GM23248 (cell line): ENCODE measurements at places on chromosomes 2 and 18. TPM values are rescaled to one million over a fixed set of nuclear protein-coding genes. Genes with fewer than 3 reads are reported as not detected.

GRCh38 chr2:206728277-206729199 lies 10.3 kb upstream of the DYTN start:
- DNase-seq: peak; percentile 56

- peak; percentile 26 for DNase-seq
These were observed 598 bp upstream of the SNRNP200 start for GRCh38 chr2:96305979-96306308.

- no peak for DNase-seq
These were observed 18.4 kb upstream of the PRLH start for GRCh38 chr2:237547841-237548416.

DNA sequence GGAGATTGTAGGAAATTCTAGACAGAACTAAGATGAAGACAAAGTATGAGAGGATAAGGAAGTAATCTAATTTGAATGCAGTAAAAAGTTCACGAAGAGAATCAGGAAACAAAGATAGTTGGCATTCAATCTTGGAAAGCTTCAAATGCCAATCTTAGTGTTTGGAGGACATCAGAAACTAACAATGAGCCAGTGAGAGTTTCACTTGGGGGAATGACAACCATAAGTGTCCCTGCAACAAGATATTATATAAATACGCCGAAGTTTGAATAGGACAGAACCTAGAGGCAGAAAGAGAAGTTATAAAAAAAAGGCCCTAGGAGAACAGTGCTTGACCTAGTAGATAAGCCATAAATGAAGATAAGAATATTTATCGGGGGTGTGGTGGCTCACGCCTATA lies 11.1 kb downstream of the SNRPG start:
- no peak for DNase-seq

GRCh38 chr18:44807766-44808165 lies 127.1 kb downstream of the SETBP1 start:
- no peak for DNase-seq

- peak; percentile 95 for DNase-seq
These were observed 15.1 kb downstream of the SH2D6 start for GRCh38 chr2:85433511-85434089.

- peak; percentile 26 for DNase-seq
These were observed 34.3 kb upstream of the RMP24 start for GRCh38 chr18:35938158-35938557.

GRCh38 chr2:110788976-110789375 lies 56.6 kb downstream of the ACOXL start:
- no peak for DNase-seq

GRCh38 chr2:29193681-29194080 lies 78.5 kb downstream of the CLIP4 start:
- DNase-seq: no peak

DNA sequence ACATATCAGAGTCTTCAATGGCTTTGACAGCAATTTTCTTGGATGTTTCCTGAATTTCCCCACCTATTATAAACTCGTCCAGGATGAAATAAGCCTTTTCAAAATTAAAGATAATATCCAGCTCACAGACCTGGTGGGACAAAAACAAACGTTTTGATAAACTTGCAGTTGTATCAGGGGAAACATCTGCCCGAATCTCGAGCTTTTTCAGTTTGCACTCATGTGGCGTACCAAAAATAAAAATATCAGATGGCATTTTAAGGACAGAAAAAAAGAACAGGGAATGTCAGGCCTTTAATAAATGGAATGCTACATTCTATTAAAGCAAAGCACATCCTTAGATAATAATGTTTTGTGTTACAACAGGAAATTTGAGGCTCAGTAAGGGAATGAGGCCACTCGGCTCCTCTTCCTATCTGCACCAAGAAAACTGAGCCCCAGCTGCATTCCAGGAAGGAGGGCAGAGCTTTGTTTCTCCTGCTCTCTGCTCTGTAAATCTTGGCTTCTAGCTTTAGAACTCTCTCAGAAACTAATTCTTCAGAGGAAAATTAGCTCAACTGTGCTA lies 72.1 kb downstream of the AP1S3 start:
- no peak for DNase-seq

DNA sequence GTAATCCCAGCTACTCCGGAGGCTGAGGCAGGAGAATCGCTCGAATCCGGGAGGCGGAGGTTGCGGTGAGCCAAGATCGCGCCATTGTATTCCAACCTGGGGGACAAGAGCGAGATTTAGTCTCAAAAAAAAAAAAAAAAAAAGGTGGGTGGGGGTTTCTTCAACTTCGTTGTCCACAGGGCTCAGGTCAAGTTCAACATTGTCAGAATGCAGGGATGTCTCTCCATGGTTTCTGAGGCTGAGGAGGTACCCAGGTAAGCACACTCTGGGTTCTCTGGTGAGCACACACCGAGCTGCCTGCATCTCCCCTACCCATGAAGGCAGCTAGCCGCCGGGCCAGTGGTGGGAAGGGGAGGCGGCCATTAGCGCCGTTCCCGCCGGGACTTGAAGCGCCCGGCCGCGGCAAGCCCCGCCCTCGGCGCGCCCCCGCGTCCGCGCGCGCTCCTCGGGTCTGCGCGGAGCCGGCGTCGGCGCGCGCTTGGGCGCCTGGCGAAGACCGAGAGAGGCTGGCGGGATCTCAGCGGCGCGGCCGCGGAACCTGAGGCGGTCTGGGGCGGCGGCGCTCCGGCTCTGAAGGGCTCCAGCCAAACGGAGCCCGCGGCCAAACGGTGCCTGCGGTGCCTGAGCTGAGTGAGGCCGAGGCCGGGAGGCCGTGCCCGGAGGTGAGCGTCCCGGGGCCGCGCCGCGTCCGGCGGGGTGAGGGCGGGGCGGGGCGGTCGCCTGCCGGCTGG lies at the start of gene UBXN2A:
UBXN2A (plus strand) TSS at position 477 of the 731 bp plus-strand sequence. CDS start 17,852 bp downstream, outside the sequence.
- DNase-seq: peak; percentile 94

DNA sequence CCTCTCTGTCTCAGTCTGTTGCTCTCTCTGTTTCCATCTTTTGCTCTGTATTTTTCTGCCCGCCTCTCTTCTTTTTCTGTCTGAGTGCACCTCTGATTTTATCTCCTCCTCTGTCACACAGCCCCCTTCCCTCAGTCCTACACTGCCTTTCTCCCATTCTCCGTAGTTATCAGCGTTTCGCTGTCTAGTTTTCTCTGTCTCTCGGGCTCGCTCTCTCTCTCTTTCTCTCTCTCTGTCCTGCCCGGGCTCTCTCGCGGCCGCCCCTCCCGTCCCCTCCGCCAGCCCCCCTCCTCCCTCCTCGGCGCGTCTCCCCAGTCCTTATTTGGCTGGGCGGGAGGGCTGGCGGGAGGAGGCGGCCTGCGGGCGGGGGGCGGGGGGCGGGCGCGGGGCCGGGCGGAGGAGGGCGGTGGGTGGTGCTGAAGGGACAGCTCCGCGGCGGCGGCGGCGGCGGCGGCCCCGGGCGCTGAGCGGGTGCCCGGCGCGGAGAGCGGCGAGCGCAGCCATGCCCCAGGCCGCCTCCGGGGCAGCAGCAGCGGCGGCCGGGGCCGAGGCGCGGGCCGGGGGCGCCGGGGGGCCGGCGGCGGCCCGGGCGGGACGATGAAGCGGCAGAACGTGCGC lies at the start of gene KCNK3:
KCNK3 (plus strand) TSS at position 444 of the 618 bp plus-strand sequence; CDS start at position 598, 154 bp downstream.
- peak; percentile 77 for DNase-seq

DNA sequence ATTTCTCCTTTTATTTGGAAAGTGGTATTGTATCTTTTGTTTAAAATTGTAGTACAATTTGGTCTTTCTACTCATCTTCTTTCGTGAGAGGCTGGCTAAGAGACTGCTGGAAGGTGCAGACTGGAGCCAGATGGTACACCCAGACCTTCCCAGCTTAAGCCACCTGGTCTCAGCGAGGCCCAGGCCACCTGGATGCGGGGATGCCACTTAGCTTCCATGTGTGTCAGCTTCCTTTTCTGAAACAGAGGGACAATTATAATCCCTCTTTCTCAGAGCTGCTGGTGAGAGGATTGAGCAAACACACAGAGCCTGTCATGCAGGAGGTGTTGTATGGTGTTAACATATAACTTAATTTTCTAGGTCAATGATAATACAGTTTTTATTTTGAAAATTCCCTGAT lies 17.4 kb downstream of the FARP2 start:
- no peak for DNase-seq

DNA sequence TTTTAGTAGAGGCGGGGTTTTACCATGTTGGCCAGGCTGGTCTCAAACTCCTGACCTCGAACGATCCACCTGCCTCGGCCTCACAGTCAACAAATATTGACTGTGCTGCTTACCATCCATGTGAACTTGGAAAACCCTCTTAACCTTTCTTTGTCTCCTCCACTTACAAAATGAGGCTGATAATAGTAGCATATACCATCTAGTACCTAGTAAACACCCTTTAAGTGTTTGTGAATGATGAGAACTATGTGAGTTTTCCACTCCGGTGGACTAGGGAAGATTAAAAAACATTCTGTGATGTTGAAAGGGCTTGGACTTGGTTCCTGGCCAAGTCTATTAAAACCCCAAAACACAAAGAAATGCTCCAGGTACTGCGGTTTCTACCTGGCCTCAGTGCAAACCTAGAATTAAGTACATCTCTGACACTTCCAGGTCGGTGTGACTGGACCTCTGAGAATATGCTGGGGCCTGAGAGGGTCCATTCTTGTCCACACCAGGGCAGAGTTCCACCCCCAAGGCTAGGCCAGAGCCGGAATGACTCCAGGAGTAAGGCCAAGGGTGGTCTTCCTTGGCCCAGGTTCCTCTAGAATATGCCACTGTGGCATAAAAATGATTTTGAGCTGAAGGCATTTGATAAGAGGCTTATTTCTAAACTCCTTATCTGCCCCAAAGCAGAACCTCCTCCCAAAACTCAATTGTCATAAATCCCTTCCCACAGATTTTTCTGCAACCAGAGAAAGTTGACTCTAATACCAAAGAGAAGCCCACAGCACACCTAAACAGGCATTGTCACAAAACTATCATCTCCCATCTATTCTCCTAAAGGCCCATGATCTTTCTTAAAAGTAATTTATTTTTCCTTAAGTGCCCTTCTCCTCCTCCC lies 217.5 kb downstream of the TGIF1 start:
- DNase-seq: no peak

DNA sequence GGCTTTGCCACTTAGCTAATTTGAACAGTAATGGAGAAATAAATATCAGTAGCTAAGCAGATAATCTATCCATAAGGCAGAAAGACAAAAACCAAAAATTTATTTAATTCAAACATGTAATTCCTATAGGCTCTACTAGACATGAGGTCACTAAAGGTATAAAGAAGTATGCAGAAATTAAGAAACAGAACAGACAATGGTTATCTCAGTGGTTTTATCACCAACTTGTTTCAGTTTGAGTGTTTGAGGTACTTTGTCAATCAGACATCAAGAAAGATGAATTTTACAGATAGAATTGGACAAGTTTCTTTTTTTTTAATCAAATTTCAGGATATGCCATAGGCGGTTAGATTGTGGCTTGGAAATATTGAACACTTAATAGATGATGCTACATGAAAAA lies 67.4 kb upstream of the ZEB2 start:
- DNase-seq: no peak

- DNase-seq: no peak
These were observed 39.8 kb upstream of the ST8SIA3 start for GRCh38 chr18:57312346-57313144.

DNA sequence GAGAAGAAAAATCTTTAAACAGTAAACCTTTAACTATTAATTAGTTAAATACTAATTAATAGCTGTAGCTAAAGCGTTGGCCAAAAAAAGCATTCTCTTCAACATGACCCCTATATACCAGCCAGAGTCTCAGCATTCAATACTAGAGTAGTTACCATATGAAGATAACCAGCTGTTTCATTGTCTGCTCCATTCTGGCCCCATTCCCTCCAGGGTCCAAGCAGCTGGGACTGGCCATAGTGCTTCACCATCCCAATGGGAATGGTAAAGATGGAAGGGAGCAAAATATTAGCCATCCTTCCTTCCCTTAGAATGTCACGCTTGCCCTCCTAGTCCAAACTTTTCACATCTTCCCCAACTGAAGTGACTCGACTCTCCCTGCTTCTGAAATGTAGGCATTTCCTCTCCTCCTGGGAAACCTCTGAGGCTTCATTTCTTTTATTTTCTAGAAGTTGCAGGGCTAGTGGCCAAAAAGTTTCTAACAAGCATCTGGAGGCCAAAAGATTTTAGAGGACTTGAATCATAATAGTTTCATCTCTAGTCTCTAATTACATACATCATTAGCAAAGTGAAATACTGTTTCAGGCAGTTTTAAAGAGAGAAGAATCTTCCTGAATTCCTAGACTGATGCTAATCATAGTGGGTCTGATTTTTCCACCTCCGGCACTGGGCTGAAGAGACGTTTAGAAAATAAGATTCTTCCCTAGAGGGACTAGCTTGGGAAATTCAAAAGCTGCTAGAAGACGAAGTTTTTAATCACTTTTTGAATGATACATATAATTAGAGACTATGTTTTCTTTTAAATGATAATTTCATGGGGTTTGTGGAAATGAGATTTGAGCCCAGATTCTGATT lies 52.7 kb downstream of the CCDC68 start:
- peak; percentile 57 for DNase-seq

DNA sequence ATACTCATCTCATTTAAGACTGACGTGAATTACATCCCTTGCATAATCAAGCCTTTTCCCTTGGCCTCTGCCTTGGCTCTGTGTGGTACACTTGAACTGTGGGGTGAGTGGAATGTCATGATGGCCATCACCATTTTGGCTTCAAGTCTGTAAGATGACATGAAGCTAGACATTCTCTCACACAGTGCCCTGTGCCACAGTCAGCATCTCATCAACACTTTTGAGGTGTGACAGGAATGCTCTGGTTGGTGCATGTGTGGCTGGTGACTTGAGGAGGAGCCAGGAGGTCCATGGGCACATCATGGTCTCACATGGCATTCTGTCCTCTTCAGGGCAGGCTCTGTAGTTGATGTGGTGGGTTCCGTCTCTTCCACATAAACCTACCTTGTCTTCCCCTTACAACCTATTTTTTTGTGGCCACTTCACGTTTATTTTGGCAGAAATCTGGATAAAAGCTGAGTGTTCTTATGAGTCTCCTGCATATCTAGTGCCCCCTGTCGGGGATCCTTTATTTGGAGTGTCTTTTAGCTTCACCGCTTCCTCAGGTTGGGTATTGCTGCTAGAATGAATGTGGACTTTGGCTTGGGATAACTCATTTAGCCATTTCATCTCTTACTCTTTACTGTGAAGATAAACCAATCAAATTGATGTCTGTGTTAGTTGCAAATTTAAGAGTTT lies 28.1 kb downstream of the MAP4K4 start:
- peak; percentile 20 for DNase-seq

DNA sequence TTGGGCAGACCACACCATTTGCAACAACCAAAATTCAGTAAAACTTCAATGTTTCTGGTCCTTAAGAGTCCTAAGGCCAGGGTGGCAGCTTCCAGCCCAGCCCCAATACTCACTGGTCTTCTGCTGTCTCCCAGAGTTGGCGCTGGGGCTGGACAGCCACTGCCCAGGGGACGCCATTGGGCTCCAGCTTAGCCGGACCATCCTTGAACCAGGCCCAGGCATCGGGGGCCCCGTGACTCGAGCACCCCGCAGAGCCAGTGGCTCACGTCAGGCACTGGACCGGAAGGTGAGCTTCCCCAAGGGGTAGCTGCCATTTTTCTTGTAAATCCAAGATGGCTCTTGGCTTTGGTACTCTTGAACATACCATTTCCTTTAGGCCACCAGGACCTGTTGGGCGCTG lies 21.8 kb downstream of the SNED1 start:
- DNase-seq: no peak

GRCh38 chr2:35447821-35448220 lies 907.8 kb upstream of the CRIM1 start:
- DNase-seq: no peak

CNDP1 gene
- not detected in 2 replicates for total RNA-seq

AP1S3 gene
- 0.43 and 1.8 TPM in 2 replicates for total RNA-seq

EPAS1 gene
- total RNA-seq: 66.3 and 73.8 TPM in 2 replicates

ARHGEF4 gene
- total RNA-seq: 12.0 and 26.0 TPM in 2 replicates

UGT1A3 gene
- total RNA-seq: not detected in 2 replicates

B3GNT7 gene
- total RNA-seq: under 0.01 TPM in 1 of 2 replicates, not detected in the other

MARCO gene
- total RNA-seq: not detected in 2 replicates

ADAM23 gene
- total RNA-seq: 3.5 and 4.4 TPM in 2 replicates

ECEL1 gene
- total RNA-seq: 0.54 TPM in 1 of 2 replicates, not detected in the other

NT5C1B gene
- not detected in 2 replicates for total RNA-seq

CYP20A1 gene
- 51.1 and 51.2 TPM in 2 replicates for total RNA-seq
